ENCODE measurements at places on chromosomes 16 and 17.

GRCh38 chr17:59845595-59846393 is 46.9 kb downstream of the TUBD1 start:
- DNase-seq = peak; percentile 57

DNA sequence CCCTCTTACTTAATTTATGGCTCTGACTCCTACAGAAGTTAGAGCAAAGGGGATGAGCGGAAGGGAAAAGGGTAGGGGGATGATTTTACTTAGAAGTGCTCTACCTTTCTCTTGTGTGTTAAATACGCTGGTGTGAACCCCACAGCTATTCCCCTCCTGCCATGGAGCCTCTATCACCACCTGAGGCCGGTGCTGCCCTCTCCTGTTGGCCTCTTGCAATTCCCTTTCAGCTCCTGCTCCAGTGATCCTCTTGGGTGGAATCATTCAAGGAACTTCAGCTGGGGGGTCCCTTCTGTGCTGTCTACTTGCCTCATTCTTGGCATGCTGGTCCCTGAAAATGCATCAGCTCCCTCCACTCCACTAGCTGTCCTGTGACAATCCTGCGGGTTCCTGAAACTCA is 41.8 kb upstream of the CDH8 start:
- DNase-seq = no peak

GRCh38 chr16:30082545-30083090 is 6.8 kb downstream of the PPP4C start:
- no peak for DNase-seq

- no peak for DNase-seq
Observed at GRCh38 chr17:80566054-80566400, 21.4 kb downstream of the RPTOR start.

DNA sequence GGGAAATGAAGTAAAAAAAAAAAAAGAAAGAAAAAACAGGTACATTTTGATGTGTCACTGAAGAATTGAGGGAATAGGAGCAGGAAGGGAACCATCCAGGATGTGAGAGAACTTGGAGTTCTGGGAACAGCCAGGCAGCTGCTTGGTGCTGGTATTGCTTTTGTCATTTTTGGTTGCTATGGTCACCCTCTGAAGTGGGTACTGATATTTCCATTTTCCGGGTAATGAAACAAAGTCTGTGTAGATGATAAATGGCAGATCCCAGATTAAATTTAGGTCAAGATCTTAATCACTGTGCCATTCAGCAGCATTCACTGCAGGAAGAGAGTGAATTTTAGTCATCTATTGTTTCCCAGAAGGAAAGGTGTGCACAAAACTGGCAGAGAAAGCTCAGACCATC is 93.6 kb downstream of the ABCA8 start:
- no peak for DNase-seq
